ENCODE measurements at places on chromosomes 13 and 19.

- DNase-seq = no peak
Measured at GRCh38 chr13:50340146-50340545, 324.9 kb downstream of the KCNRG start.

DNA sequence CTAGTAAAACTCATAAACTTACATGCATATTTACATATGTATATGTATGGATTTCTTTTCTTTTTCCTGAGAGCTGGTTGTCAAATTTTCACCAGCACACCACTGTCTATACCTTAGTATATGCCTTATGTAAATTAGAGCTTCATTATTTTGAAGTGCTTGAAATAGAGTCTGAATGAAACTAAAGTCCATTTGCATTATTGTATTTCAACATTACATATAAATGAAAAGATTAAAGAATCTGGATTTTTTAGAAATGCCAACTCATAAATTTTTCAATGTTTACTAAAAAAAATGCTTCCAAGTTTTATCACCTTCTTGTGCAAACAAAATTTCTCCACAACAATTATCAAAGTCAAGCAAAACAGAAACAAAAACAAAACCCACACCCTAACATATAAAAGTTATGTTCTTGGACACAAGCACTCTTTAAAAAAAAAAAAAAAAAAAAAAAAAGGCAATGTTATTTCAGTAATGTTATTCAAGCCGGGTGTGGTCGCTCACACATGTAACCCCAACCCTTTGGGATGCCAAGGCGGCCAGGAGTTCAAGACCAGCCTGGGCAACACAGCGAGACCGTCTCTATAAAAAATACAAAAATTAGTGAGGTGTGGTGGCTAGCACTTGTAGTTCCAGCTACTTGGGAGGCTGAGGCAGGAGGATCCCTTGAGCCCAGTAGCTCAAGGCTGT lies 18.3 kb downstream of the MED26 start:
- no peak for DNase-seq

DNA sequence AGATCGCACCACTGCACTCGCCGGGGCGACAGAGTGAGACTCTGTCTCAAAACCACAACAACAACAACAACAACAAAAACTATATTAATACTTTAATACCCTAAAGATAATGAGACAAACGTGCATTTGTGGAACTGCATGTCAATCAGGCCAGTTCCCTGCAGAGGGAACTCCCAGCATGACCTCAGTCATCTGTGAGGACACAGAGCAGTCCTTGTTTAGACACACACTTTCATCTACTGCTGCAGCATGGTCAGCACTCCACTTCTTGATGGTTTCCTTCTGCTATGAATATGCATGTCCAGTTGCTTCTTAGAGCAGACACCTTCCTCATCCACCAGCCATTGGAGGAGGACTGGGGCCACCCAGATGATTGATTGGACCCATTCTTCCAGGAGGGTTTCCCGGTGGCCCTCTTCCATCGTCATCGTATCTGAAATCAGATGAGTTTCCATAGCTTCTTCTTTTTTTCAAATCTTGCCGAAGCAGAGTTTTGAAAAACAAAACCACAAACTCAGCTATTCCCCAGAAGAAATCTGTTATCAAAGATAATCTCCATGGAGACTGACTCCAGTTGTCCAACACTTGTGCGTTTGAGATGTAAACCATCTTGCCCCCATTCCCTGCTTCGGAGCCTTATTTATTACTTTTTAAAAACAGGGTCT lies 26.5 kb downstream of the ZNF607 start:
- no peak for DNase-seq

DNA sequence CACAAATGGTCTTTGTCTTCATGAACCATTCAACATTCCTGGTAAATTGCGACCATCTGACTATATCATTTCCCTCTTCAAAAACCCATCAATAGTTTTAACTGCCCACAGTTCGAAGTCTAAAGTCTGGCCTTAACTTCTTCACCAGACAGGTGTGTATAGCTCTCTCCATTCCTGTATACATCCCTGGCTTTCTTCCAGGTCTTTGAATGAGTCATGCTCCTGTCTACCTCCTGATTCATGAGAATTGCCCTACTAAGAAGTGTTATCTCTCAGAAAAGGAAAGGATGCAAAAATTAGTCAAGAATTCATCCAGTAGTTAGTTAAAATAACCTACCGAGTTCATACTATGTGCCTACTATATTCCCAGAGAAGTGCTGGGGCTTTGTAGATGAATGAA lies 225.0 kb downstream of the TBC1D4 start:
- no peak for DNase-seq

DNA sequence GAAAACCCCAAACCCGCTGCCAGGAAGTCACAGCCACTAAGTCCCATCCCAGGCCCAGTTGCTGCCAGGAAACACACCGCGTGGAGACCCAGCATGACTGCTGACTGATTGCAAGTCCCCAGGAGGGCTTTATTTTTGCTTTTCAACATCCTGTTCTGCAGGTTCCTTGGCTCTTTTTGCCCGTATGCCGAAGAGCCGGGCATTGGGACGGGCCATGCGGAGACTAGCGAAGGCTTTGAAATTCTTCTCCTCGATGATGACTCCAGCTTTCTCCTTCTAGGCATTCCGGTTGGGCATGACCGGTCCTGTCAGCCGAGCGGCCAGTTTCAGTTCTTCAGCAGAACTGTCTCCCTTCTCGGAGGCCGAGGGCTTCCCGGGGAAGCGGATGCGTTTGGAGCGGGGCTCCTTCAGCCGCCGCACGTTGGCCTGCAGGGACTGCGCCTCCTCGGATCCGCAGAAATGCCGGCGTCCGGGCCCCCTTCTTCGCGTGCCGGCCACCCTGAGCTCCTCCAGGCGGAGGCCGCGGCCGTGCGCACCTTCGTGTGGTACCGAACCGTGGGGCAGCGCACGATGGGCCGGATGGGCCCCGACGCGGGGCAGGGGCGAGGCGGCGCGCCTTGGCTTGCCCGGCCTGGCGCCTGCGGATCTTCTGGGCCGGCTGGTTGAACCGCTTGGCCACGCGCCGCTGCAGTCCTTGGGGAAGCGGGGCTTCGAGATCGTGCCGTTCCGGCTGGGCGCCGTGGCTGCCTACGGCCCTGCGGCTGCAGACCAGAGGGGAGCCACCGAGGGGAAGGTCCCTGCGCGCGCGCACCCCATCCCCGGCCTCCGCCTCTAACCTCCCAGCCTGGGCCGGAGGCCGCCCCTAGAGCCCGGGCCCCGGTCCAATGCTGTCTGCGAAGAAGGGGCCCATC lies 15.2 kb downstream of the ZSCAN5C start:
- no peak for DNase-seq

GRCh38 chr13:90613076-90613795 lies 734.3 kb upstream of the MIR17HG start:
- no peak for DNase-seq

- DNase-seq = peak; percentile 68
Measured at GRCh38 chr19:51887522-51888498, at the start of gene ZNF577. Gene ZNF577 (minus strand): TSS chr19:51887951. CDS start chr19:51880382, 7,569 bp downstream.

- no peak for DNase-seq
Measured at GRCh38 chr19:14393329-14393728, 12.1 kb downstream of the ADGRE5 start.

GRCh38 chr19:46571495-46571894 lies 29.6 kb upstream of the CALM3 start:
- no peak for DNase-seq

DNA sequence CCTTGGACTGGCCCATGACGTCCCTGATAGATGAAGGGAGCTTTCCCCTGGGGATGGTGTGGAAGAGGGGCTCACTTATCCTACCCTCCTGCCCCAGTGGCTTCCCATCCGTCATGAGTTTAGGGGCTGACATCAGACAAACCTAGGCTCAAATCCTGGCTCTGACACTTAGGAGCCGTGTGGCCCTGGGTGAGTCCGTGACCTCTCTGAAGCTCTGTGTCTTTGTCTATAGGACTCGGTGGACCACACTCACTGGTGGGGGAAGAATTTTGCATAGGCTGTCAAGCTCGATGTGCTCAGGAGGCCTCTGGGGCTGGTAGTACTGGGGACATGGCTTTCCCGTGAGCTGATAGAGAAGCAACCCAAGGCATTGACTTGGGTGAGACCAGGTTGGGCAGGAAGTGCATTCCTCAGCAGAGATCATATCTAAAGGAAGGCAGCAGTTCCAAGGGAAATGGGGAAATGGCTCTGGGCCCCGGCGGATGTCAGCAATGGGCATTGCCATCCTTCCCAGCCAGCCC lies 17.4 kb upstream of the AP1M2 start:
- peak; percentile 7 for DNase-seq

Data from stimulated activated CD4-positive, alpha-beta T cell treated with anti-CD3 and anti-CD28 coated beads, Interleukin-4, amount 100 ng/mL, for 1 hour (primary cell).